CD4-positive, alpha-beta memory T cell (primary cell): ENCODE measurements at places on chromosomes 2 and 18.

GRCh38 chr18:31990823-31991222 lies 27.8 kb upstream of the RNF125 start:
- H3K4me1 ChIP-seq, result no peaks in the 10 kb centered on the region
- H3K27me3 ChIP-seq, result no peaks in the 10 kb centered on the region
- no peaks in the 10 kb centered on the region for H3K36me3 ChIP-seq
- DNase-seq, result no peak
- H3K27ac ChIP-seq, result no peak overlapping the region
- H3K4me3 ChIP-seq, result no peak overlapping the region

- H3K27ac ChIP-seq, result no peak overlapping the region
- no peak overlapping the region for H3K4me3 ChIP-seq
- no peaks in the 10 kb centered on the region for H3K36me3 ChIP-seq
- no peaks in the 10 kb centered on the region for H3K4me1 ChIP-seq
- DNase-seq, result no peak
Observed at GRCh38 chr2:31055938-31056337, 82.3 kb downstream of the GALNT14 start.

GRCh38 chr18:4119127-4119648 lies 335.9 kb downstream of the DLGAP1 start:
- no peak overlapping the region for H3K27ac ChIP-seq
- no peak overlapping the region for H3K4me3 ChIP-seq
- no peaks in the 10 kb centered on the region for H3K36me3 ChIP-seq
- no peaks in the 10 kb centered on the region for H3K27me3 ChIP-seq

DNA sequence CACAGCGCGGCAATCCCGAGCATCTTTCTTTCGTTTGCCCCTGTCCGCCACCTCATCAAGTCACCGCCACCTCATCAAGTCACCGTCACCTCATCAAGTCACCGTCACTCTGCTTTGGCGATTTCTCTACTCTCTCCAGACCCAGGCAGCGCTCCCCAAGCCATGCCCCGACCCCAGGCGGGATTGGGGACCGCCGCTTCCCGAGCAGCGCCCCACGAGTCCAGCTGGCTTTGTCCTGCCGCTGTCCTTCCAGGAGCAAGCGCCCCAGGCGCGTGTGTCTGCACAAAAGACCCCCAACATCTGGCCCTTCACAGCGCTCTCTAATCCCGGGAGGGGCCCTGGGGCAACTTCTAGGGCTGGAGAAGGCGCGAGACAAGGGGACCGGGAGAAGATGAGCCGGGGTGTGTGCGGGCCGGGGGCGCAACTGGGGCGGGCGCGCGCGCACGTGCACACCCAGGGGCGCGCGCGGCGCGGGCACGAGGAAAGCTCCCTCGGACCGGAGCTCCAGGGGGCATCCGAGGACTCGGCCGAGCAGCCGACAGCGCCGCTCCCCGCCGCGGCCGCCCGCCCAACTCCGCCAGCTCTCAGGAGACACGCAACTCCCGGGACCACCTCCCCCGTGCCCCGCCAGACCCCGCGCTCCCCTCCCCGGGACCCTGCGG lies 633 bp upstream of the RNF152 start:
- no peaks in the 10 kb centered on the region for H3K36me3 ChIP-seq
- H3K27ac ChIP-seq, result no peak overlapping the region
- peaks cover 11% of the 10 kb centered on the region for H3K27me3 ChIP-seq
- peak; percentile 48 for DNase-seq
- no peak overlapping the region for H3K4me3 ChIP-seq
- peaks cover 6% of the 10 kb centered on the region for H3K4me1 ChIP-seq

DNA sequence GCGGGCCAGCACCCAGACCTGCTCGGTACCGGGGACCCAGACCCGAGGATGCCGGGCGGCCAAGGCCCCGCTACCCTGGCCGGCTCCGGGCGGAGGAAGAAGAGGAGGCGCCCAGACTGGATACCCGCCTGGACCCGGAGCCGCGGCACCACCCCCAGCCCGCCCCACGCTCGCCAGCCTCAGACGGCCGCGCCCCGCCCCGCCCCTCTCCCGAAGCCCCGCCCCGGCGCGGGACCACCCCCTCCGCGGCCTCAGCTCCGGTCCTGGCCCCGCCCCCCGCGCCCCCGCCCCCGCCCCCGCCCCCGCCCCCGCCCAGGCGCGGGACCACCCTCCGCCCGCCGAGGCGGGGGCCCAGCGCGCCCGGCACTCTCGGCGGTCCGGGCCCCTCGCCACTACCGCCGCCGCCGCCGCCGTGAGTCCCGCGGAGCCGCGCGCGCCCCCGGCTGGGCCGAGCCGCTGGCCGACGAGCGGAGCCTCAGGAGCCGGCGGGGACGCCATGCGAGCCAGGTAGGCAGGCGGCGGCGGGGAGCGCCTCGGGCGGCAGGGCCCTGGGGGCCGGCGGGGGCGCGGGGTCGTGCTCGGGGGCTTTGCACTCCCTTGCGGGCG lies at the start of gene SH3BP4:
SH3BP4 (plus strand) TSS at position 354 of the 606 bp plus-strand sequence. CDS start 82,986 bp downstream, outside the sequence.
- H3K27ac ChIP-seq, result no peak within 1 kb of the TSS
- H3K27me3 ChIP-seq, result peaks cover 16% of the 10 kb centered on the region
- no peaks in the 10 kb centered on the region for H3K4me1 ChIP-seq
- no peak for DNase-seq
- H3K4me3 ChIP-seq, result no peak within 1 kb of the TSS
- no peaks in the 10 kb centered on the region for H3K36me3 ChIP-seq

DNA sequence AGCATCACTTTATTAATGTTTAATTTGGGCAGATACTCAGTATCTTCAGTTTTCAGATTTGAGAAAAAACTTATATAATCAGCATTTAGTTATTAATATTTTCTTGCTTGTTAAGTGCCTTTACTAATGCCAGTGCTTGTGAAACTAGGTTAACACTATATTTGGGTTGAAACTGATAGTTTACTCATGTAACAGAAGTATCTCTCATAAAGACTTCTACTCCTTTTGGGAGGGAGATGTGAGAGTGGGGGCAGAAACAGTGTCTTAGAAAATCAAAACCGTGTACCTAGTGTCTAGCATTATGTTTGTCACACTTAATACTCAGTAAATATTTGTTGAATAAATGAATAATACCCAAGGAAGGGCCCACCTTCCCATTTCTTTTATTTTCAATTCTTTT lies 129.5 kb downstream of the MSTN start:
- no peaks in the 10 kb centered on the region for H3K27me3 ChIP-seq
- H3K4me1 ChIP-seq, result no peaks in the 10 kb centered on the region
- no peak overlapping the region for H3K4me3 ChIP-seq
- H3K36me3 ChIP-seq, result no peaks in the 10 kb centered on the region
- H3K27ac ChIP-seq, result no peak overlapping the region

DNA sequence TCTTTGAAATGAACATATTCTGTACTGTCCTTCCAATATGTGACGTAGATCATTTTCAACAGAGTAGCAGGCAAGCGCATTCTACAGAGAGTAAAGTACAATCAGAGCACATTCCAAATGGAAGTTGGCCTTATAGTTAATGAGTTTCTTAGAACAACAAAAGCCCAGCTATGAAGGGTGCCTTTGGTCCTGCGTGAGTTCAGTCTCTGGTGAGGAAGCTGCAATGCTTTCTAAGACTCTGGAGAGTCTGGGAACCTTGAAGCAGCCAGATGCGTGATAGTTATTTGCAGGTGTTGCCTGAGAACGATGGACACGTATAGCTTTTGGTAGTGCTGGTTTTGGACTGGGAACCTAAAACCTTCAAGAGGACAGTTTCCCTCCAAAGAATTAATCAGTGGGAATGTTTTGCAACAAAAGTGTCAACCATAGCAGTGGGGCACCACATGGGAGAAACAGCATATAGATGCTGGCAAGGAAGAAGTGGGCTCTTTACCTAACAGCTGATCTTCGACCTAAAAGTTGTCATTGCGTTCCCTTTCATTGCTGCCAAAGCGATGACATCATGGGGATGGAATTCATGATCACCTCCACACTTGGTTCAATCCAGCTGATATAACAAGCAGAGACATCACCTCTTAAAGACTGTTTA lies 9.3 kb upstream of the SNORC start:
- no peak for DNase-seq
- no peaks in the 10 kb centered on the region for H3K4me1 ChIP-seq
- H3K27ac ChIP-seq, result no peak overlapping the region
- peaks cover 18% of the 10 kb centered on the region for H3K36me3 ChIP-seq
- no peaks in the 10 kb centered on the region for H3K27me3 ChIP-seq
- H3K4me3 ChIP-seq, result no peak overlapping the region

GRCh38 chr2:20599861-20600461 lies 50.9 kb downstream of the HS1BP3 start:
- no peak for DNase-seq
- no peaks in the 10 kb centered on the region for H3K27me3 ChIP-seq
- no peaks in the 10 kb centered on the region for H3K36me3 ChIP-seq
- no peaks in the 10 kb centered on the region for H3K4me1 ChIP-seq

- no peaks in the 10 kb centered on the region for H3K36me3 ChIP-seq
- no peak overlapping the region for H3K27ac ChIP-seq
- no peak overlapping the region for H3K4me3 ChIP-seq
- no peak for DNase-seq
- no peaks in the 10 kb centered on the region for H3K27me3 ChIP-seq
Observed at GRCh38 chr2:219744066-219744465, 116.6 kb downstream of the SLC4A3 start.
